ENCODE measurements at places on chromosomes 13 and 19.

- DNase-seq = no peak
These were observed 9.1 kb downstream of the NFIC start for GRCh38 chr19:3375221-3376090.

- peak; percentile 93 for DNase-seq
These were observed 113.0 kb downstream of the TEX26 start for GRCh38 chr13:31045286-31046081.

DNA sequence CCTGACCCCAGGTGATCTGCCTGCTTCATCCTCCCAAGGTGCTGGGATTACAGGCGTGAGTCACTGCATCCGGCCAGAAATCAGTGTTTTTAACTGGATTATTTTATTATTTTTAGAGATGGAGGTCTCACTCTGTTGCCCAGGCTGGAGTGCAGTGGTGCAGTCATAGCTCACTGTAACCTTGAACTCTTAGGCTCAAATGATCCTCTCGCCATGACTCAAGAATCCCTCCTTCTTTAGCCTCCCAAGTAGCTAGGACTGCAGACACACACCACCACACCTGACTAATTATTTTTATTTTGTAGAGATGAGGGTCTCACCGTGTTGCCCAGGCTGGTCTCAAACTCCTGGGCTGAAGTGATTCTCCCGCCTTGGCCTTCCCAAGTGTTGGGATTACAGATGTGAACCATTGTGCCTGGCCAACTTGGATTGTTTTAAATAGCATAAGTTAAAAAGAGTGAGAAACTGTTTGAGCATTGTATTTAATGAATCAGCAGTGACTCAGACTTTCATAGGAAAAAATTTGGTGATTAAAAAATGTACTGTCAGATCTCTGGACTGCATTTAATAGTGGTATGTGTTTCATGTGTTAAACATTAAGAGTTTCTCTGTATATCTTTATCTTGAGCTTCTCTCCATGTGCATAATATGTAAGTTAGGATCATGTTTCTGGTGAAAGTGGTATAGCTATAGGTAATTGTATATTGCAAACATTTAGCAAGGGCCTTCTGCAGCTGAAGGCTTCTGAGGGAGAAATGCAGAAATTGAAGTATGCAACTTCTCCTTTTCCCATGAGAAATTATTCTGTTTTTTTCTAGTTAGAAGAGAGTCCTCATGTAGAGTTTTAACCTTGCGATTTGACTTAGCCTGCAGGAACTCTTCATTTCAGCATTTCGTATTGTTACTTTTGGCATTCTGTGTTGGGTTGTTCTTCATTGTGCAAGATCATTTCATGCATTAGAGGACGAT, 121.2 kb downstream of the PCCA start:
- DNase-seq = peak; percentile 43

- DNase-seq = no peak
These were observed 20.3 kb upstream of the GPR32 start for GRCh38 chr19:50750010-50750409.

GRCh38 chr13:54356849-54357248, 1328.2 kb downstream of the OLFM4 start:
- no peak for DNase-seq

- peak; percentile 33 for DNase-seq
These were observed 65.9 kb downstream of the KCNRG start for GRCh38 chr13:50080911-50081678.

- DNase-seq = peak; percentile 74
These were observed 1.4 kb downstream of the CIC start for GRCh38 chr19:42270346-42271044.

DNA sequence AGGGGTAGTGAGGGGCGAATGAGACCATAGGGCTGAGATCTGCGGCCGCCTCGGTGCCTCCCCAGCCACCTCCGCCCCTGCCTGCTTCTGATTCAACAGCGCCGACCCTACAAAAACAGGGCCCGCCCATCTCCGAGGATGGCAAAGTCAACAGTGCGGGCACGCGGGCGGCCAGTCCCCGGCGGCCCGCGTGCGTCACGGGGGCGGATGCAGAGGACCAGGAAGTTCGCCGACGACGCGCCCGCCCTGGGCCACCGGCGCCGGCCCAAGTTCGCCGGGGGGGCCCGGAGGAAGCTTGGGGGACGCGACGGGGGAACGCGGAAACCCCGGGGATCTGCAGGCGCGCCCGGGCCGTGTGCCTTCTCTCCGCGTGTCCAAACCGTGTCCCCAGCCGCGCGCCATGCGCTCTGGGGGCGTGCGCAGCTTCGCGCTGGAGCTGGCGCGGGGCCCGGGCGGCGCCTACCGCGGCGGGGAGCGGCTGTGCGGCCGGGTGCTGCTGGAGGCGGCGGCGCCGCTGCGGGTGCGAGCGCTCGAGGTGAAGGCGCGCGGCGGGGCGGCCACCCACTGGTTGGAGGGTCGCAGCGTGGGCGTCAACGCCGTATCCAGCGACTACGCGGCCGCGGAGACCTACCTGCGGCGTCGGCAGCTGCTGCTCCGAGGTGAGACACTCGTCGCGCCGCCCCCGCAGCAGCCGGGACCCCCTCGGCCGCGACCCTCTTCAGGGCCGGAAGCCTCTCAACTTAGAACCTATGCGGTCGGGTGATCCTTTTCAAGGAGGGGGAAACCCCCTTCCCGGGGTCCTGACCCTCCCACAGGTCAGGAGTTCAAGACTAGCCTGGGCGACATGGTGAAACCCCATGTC, 6.8 kb upstream of the ARRDC2 start:
- DNase-seq = peak; percentile 92

- peak; percentile 47 for DNase-seq
These were observed 47.0 kb upstream of the RAP2A start for GRCh38 chr13:97386801-97387484.

DNA sequence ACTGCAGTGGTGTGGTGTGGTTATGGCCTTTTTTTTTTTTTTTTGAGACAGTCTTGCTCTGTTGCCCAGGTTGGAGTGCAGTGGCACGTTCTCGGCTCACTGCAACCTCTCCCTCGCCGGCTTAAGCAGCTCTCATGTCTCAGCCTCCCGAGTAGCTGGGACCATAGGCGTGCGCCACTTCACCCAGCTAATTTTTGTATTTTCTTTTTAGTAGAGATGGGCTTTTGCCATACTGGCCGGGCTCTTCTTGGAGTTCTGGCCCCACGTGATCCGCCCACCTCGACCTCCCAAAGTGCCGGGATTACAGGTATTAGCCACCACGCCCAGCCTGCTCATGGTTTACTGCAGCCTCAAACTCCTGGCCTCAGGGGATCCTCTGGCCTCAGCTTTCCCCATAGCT, 7.0 kb downstream of the PDCD2L start:
- no peak for DNase-seq

DNA sequence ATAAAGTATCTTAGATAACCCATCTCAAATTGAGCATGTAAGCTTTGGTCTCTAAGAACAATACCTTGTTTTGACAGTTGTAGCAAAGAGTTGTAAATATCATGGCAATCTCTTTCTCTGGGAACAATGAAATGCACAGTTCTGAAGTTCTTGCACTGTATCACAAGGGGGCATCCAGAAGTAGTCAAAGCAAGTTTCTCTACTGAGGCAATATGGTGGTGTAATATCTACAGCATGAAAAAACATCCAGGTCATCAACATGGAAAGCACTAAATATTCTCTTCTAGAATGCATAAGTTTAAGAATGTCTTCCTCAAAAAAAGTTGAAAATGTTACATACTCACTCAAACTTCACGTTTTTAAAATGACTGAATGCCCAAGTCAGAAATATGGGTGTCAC, 19.6 kb downstream of the MTMR6 start:
- peak; percentile 50 for DNase-seq

DNA sequence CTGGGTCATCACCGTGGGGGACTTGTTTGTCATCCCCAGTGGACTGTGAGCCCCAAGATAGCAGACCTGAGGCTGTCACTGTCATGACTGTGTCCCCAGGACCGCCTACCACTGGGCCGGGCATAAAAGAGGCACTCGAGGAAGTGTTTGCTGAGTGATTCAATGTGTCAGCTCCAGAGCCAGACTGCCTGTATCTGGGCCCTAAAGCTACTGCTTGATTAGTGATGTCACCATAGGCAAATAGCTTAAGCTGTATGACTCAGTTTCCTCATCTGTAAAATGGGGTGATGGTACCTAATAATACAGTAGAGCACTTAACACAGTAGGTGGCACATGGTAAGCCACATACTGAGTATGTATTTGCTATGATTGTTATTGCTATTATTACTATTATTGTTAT, 11.2 kb upstream of the CEACAM19 start:
- DNase-seq = no peak

- DNase-seq = peak; percentile 30
These were observed 75.6 kb upstream of the TM9SF2 start for GRCh38 chr13:99425485-99426341.

DNA sequence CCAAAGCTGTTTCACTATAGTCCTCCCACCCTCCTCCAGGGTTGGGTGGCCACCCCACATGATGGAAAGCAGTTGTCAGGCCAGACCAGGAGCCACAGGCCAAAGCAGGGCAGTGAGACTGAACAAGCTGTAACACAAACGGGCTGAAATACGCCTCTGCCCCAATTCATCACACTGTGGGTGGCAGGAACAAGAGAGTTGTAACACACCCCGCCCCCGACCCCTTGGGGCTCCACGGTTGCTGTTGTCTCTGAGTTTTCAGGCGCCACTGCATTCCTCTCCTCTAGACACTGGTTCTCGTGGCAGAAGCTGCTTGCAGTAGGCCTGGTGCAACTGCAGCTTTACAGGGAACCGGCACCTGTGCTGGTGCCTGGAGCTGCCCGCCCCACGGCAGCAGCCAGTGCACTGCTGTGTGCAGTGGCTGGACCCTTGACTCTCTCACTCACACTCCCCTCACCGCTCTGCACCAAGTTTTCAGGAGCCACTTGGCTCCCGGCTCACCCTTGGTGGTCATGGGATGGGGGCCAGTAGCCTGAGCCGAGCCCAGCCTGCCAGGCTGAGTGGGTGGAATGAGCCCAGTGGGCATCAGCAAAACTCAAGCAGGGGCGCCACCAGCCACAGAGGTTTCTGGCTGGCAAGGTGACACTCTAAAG, 1314.5 kb upstream of the MIR17HG start:
- DNase-seq = no peak

DNA sequence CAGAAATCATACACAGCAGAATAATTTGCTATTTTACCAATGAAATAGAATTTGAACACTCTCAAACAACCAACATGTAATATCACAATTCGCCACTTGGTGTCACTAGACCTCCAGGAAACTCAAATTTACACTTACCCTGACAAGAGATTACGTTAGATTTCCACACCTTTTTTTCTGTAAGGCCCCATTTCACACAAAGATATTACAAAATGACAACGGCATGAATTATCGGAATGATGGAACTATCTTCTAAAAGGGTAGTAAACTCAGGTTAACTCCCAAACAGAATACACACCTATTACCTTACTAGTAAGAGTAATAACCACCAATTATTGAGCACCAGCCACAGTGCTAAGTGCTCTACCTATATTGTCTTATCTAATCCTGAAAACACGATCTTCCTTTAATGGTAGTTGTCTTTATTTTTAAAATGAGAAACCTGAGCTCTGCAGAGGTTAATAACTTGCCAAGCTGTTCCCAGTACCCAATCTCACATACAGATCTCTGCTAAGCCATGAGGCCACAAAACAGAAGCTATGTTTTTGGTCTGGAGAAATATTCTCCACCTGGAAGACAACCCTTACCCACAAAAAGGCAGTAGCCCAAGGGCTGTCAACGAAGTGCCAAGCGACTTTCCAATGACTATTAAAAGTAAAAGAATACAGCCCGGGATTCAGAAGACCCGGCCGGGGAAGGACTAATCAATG, 152.4 kb downstream of the DCLK1 start:
- peak; percentile 69 for DNase-seq

- DNase-seq = no peak
These were observed 248.0 kb upstream of the MAB21L1 start for GRCh38 chr13:35724446-35724845.

- peak; percentile 90 for DNase-seq
These were observed 15.9 kb downstream of the TICAM1 start for GRCh38 chr19:4815426-4816201.

- no peak for DNase-seq
These were observed 958.4 kb upstream of the SLC10A2 start for GRCh38 chr13:104024416-104025170.

DNA sequence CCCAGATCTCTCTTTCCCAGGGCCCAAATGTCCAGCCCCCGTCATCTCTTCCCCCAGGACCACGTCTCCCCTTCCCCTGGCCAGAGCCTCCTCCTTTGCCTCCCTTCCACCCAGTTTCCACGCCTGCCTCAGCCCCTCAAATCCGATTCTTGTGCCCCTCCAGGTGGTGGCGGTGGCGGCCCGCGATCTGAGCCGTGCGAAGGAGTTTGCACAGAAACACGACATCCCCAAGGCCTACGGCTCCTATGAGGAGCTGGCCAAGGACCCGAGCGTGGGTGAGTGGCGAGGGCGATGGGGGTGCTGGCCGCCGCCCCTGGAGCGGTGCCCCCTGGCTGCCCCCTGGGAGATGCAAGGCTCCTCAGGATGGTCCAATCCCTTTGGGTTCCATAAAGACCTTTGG, 1.3 kb downstream of the DHDH start:
- DNase-seq = no peak

- DNase-seq = no peak
These were observed 47.9 kb upstream of the SIAH3 start for GRCh38 chr13:45899406-45899805.

DNA sequence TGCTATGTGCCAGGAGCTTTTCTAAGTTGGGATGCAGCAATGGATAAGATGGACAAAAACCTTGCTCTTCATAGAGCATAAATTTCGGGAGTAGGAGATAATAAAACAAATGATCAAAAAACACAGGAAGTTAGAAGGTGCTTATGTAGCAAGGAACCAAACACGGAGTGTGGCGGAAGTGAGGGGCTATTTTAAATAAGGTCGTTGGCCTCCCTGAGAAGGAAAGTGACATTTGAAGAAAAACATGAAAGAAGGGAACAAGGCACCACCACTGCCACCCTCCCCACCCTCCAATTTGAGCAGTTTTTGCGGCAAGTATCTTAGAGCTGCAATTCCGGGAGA, 3.2 kb upstream of the GSX1 start:
- no peak for DNase-seq

GRCh38 chr13:92317066-92317465, 909.5 kb upstream of the GPC6 start:
- DNase-seq = no peak

DNA sequence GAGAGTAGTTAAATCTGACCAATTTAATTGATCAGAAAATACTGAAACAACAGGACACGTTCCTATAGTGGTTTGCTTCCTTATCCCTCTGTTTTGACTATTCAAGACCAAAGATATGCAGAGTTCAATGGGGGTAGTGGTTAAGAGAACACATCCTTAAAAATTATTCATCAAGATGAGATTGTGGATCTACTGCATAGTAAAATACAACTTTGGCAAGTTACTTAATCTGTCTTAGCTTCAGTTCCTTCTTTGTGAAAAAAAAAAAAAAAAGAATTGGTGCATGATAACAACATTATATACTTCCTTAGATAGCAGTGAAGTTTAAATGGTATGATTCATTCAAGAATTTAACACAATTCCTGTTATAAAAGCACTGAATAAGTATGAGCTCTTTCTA, 552.1 kb downstream of the DCT start:
- DNase-seq = no peak
